ENCODE measurements at places on chromosomes 1 and 21. TPM values are rescaled to one million over a fixed set of nuclear protein-coding genes. Genes with fewer than 3 reads are reported as not detected.

Gene NPHP4
- 4.2 TPM for total RNA-seq

Gene ACTL8
- total RNA-seq, result 1.7 TPM

Gene DIRAS3
- 0.96 TPM for total RNA-seq

Gene AKR7A3
- total RNA-seq, result 0.16 TPM
